ENCODE measurements at places on chromosomes 7 and 10.

GRCh38 chr10:126064512-126064911 is 168.1 kb downstream of the FANK1 start:
- DNase-seq, result no peak

DNA sequence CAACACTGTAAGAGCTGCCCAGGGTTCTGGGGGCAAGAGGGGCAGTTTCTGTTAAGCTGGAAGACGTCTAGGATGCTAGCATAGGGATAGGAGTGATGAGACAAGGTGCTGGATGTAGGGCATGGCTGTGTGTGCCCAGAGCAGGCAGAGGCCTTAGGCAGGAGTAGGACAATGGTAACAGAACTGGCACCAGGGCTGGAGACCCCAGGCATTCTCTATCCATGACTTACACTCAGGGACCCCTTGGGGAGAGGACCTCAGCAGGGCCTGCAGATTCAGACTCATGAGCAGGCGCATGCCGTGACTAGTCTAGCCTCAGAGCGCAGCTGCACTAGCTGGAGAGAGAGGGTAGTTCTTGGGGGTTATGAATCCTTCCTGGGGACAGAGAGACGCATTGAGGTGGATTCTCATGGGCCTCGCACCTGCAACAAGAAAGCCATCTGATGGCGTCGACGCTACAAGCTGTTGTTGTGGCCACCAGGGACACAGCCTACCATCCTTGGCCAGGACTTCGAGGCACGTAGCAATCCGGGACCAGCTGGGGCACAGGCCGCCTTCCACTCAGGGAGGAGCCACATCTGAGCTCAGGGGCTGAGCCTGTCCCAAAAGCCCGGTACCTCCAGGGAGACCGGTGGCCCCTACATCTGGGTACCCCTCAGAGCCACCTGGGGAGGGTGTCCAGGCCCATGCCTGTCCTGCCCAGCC is 474.1 kb downstream of the PTPRN2 start:
- no peak for DNase-seq

DNA sequence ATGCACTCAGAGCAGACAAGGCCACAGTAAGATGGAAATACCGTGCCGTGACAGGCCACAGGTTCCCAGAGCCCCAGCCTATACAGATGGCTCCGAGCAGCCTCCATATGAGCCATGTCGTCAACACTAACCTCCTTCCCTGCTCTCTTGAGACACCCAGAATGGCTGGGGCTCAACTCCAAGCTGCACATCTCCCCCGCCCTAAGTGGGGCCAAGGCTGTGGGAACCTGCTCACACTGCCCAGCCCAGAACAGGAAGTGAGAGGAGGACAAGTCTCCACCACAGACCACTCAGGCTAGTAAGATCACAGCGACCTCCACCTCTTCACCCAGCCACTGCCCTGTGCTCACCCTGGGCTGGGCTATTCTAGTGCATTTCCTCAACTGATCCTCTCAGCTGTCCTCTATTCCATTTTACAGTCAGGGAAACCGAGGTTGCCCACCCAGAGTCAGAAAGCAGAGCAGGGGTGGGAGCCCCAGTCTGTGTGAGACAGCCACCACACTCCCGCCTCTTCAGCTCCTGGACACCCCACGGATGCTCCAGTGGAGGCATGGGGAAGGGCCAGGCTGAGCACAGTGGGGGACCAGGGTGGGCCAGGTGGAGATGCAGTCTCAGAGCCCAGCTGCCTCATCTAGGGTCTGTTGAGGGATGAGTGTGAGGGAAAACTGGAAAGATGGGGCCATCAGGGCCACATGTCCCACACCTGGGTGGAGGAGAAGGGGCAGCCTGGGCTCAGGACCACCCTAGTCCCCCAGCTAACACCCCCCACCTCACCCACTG is 11.6 kb downstream of the GRID1 start:
- DNase-seq, result no peak

DNA sequence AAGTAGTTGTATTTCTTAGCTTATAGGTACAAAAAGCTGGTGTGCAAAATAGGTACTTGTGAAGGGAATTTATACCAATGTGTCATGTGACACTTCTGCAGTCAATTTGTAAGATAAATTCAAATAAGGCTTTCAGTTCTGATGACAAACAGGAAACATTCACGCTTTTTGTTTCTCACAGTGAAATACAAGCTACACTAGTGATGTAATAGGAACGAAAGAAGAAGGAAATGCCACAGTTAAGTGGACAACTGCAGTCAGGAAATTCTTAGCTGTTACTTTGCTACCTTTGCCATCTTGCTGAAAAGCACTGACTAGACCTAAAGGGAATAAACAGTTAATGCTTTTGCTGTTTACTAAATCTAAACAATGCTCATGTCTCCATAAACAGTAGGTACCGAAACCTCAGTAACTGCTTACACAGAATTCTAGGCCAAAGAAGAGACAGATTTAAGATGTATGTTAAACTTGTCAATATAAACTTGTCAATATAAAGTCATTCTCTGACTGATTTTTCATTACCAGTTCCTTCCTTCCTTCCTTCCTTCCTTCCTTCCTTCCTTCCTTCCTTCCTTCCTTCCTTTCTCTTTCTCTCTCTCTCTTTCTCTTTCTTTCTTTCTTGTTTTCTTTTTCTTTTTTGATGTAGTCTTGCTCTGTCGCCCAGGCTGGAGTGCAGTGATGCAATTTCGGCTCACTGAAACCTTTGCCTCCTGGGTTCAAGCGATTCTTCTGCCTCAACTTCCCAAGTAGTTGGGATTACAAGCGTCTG is 10.1 kb downstream of the OTUD1 start:
- no peak for DNase-seq

DNA sequence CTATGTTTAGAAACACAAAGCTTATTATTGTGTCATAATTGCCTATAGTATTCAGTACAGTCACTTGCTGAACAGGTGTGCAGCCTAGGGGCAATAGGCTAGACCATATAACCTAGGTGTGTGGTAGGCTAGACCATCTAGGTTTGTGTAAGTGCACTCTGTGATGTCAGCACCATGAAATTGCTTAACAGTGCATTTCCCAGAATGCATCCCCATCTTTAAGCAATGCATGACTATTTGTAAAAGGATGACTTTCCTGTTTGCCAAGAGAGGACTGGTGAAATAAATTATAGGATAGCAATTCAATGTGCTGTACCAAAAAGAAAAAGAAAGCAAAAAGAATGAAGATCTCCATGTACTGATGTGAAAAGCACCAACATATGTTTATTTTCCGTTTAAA is 288.7 kb upstream of the AUTS2 start:
- DNase-seq, result no peak

- no peak for DNase-seq
Observed at GRCh38 chr7:107865956-107866775, 24.8 kb upstream of the DLD start.

GRCh38 chr10:43751646-43752045 is 103.0 kb upstream of the ZNF32 start:
- no peak for DNase-seq

- DNase-seq, result no peak
Observed at GRCh38 chr7:132799081-132799413, 222.8 kb upstream of the PLXNA4 start.

DNA sequence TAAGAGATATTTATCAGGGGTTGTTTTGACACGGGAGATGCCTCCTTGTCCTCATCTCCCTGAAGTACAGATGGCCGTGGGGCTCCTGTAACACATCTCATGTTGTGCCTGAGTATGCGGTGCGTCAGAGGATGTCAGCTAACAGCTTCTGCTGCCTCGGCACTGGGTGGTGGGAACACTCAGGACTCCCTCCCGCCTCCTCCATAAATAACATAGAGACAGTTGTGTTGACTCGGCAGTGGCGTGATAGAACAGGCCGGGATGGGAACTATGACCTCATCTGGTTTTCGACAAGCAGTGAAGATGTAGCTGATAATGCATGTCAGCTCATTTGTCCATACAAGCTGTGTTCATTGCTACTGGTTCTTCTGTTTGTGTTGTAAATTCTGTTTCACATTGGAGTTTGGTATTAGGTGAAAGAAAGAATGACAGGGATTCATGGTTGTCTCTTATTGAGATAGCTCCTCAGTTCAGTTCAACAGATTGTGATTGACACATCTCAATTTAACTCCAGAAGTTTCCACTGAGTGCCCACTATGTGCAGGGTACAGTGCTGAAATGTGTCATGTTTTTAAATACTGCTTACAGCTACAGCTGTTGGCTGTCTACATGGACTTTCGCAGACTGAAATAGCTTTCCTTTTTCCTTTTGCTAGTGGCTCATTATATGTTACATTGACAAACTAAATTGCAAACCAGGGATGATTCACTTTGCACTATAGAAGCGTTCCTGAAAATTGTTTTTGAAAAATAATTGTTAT is 87.4 kb downstream of the CHN2 start:
- no peak for DNase-seq

- no peak for DNase-seq
Observed at GRCh38 chr10:92284112-92284704, 6.7 kb downstream of the CPEB3 start.

GRCh38 chr7:98227939-98228338 is 16.7 kb downstream of the BHLHA15 start:
- no peak for DNase-seq

Data from stimulated activated CD4-positive, alpha-beta T cell treated with anti-CD3 and anti-CD28 coated beads, Interleukin-4, amount 100 ng/mL, for 4 hours (primary cell).